Stimulated activated CD4-positive, alpha-beta T cell treated with anti-CD3 and anti-CD28 coated beads, TNF-alpha, amount 100 ng/mL, for 1 hour (primary cell): ENCODE measurements at places on chromosomes 12 and 14.

GRCh38 chr12:111699-112493 is 45.3 kb downstream of the IQSEC3 start:
- no peak for DNase-seq

GRCh38 chr14:91830777-91831176 is 36.6 kb downstream of the TC2N start:
- DNase-seq, result no peak

DNA sequence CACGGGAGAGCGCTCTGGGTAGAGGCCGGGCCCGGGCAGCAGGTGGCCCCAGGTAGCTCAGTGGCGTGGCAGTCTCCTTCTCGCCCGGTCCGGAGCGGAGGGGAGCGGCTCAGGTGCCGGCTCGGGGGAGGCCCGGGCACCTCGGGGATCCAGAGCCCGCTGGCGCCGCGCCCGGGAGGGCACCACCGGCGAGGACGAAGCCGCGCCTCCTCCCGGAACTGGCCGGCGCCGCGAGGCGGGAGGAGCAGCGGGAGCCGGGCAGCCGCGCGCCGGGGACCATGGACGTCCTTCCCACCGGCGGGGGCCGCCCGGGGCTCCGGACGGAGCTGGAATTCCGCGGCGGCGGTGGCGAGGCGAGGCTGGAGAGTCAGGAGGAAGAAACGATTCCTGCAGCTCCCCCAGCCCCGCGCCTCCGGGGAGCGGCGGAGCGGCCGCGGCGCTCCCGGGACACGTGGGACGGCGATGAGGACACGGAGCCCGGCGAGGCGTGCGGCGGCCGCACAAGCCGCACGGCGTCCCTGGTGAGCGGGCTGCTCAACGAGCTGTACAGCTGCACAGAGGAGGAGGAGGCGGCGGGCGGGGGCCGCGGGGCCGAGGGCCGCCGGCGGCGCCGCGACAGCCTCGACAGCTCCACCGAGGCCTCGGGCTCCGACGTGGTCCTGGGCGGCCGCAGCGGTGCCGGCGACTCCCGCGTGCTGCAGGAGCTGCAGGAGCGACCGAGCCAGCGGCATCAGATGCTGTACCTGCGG is 21.5 kb upstream of the GNS start:
- DNase-seq, result no peak

GRCh38 chr14:91103116-91103515 is 10.8 kb upstream of the DGLUCY start:
- no peak for DNase-seq

- DNase-seq, result no peak
Measured at GRCh38 chr12:92297932-92298696, 152.5 kb upstream of the BTG1 start.

- DNase-seq, result no peak
Measured at GRCh38 chr14:22748631-22749068, 17.8 kb upstream of the OXA1L start.

GRCh38 chr12:64625243-64626077 is 15.2 kb downstream of the RASSF3 start:
- no peak for DNase-seq
